Activated CD4-positive, alpha-beta T cell treated with anti-CD3 and anti-CD28 coated beads, Interleukin-10, Interleukin-2, amounts not matched to agents 100 ng/mL and 50 ng/mL, durations not matched to agents 16 hours and 8 hours (primary cell): ENCODE measurements at places on chromosomes 1 and 21.

- DNase-seq: no peak
These were observed 33.5 kb upstream of the ADAM30 start for GRCh38 chr1:119929643-119930315.

DNA sequence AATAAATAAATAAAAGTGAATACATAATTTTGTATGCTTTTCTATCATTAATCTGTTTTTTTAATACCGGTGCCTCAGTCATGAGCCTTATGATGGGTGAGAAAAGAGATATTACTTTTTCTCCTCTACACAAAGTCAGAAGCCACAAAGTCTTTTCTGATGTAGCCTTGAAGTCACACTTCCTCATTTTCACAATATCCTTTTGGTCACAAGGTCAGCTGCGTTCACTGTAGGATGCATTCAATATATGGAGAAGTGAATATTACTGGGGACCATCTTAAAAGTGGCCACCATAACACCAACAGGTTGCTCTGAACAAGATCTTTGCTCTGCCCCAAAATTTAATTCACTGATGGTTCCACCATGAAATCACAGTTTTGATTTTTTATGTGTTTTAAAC is 83.3 kb upstream of the TNR start:
- no peak for DNase-seq

DNA sequence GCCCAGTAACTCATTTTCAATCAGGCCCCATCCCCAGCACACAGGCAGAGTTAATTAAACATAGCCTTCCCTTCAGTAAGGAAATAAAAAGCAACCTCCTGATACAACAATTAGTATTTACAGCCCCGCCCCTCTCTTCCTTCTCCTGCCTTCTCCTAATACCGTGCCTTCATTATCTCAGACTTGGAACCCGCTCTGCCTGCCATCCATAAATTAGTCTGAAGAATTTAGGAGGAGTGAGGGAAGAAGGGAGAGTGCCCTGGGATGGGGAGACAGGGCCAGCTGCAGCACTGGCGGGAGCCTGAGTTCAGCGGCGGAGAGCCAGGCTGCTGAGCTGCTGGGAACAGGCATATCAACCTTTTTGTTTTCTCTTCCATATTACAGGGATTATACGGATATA is 172.8 kb downstream of the ACTL8 start:
- no peak for DNase-seq

GRCh38 chr21:32543975-32544374 is 41.3 kb downstream of the TCP10L start:
- DNase-seq: no peak

GRCh38 chr1:110173466-110174105 is 23.3 kb downstream of the SLC6A17 start:
- no peak for DNase-seq

- DNase-seq: no peak
These were observed 461.0 kb upstream of the NFIA start for GRCh38 chr1:60621368-60621851.

DNA sequence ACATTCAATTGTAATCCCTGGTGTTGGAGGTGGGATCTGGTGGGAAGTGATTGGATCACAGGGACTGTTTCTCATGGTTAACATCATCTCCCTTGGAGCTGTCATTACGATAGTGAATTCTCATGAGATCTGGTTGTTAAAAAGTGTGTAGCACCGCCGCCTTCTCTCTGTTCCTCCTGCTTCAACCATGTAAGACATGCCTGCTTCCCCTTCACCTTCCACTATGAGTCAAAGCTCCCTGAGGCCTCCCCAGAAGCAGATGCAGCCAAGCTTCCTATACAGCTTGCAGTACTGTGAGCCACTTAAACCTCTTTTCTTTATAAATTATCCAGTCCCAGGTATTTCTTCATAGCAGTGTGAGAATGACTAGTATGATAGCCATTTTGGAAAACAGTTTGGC is 30.1 kb upstream of the TRIM62 start:
- DNase-seq: no peak

GRCh38 chr21:37909936-37910335 is 6.3 kb downstream of the KCNJ6 start:
- no peak for DNase-seq

GRCh38 chr1:150257624-150258585 is at the start of gene CA14:
CA14 (plus strand) TSS chr1:150257774; CDS start chr1:150258129, 355 bp downstream.
- DNase-seq: no peak

DNA sequence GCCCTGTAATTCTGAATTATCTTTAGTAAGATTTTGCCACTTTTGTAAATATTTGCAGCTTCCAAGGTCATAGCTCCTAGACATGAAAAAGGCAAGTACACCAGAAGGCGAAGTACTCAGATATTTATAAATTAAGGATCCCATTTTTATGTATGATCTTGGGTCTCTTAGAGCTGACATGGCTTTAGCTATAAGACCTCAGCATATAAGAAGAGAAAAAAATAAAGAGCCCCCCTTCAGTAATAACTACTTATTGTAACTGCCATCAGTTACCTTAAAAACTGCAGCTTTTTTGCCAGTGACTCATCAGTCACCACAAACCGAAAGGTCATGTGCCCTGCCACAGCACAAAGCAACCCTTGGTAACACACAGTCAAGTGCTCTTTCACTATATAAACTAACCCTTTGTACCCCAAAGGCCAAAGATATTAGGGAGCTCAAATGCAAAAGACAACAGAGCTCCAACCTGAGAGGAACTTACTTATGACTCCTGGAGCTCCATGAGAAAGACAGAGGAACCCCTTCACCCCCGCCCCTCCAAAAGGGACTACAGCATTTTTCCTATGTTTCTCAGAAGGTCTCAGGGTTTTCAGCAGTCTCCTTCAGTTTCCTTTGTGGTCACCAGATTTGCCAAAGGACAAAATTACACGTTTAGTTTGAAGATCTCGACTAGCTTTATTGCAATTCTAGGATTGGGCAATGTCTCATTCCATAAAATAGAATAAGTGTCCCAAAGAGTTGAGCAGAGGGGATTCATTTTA is 219.8 kb upstream of the DUSP10 start:
- peak; percentile 72 for DNase-seq

DNA sequence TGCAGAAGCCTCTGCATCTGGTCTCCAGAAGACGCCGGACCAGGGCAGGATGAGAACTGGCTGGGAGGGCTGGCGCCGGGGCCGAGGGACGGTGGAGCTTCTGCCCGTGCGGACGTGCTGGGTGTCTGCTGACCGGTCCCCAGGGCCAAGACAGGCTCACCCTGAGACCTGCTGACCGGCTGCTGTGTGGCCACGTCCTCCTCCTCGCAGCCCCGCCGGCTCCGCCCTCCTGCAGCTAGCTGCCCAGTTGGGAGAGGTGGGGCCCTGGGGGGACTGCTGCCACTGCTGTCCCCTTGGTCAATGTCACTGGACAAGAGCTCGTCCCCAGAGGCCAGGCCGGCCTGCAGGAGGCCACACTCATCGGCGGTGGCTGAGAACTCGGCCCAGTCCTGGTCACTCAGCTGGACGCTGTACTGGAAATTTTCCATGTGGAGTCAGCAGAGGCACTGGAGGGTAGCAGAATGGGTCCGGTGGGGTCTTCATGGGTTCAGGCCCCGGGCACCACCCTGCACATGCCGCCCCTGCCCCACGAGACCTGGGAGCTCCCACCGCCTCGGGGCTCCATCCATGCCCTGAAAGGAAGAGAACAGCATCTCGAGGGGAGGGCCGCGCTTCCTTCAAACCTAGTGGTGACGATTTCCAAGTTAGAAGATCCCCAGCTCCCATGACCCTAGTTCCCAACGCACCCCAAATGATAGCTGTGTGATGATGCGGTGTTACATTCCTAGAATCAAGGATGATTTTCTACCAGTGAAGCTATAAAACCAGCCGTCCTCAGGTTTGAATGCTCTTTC is 1.1 kb downstream of the PERM1 start:
- DNase-seq: no peak

GRCh38 chr1:96234299-96234698 is 487.3 kb upstream of the PTBP2 start:
- no peak for DNase-seq

DNA sequence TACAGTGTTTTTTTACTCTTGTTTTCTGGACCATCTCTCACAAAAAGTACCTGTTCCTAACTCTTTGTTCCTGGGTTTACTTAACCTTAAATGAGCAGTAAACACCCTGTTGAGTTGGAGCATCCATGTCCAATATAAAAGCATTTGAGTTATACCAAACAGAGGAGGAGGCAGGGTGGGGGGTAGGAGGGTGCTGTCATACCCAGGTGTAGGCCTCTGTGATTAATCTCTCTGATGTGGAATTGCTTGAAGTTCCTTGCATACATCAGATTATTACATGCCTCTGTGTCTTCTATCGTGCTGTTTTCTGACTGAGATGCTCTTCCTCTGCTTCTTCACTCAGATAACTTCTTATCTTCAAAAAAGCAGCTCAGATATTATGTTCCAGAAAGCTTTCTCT is 28.1 kb upstream of the RGS18 start:
- no peak for DNase-seq

DNA sequence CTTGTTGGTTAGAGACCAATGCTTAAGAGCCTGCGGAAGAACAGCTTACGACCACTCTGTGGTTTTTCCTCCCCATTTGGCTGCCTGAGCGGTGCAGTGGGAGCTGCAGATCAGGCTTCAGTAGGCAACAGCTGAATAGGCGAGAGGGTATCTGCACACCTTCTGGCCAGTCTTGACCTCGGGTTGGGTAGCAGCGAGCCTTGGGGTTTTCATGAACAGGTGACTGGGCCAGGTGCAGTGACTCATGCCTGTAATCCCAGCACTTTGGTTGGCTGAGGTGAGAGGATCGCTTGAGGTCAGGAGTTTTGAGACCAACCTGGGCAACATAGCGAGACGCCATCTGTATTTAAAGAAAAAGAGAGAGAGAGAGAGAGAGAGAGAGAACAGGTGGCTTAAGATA is 41.0 kb downstream of the NENF start:
- no peak for DNase-seq

GRCh38 chr1:175471039-175471800 is 272.2 kb downstream of the TNR start:
- DNase-seq: peak; percentile 67

- no peak for DNase-seq
These were observed 6.3 kb downstream of the MYOC start for GRCh38 chr1:171646249-171646560.

GRCh38 chr1:156474966-156475365 is 25.6 kb downstream of the MEF2D start:
- DNase-seq: no peak
